Germinal center (tissue), 1 donor: ENCODE measurements at places on chromosomes 7 and 10.
A peak's percentile ranks its signal among the peaks of the same experiment; 100 is the strongest.

- DNase-seq: peak; percentile 36
Measured at GRCh38 chr7:73865738-73866445, 4.9 kb downstream of the TMEM270 start.

DNA sequence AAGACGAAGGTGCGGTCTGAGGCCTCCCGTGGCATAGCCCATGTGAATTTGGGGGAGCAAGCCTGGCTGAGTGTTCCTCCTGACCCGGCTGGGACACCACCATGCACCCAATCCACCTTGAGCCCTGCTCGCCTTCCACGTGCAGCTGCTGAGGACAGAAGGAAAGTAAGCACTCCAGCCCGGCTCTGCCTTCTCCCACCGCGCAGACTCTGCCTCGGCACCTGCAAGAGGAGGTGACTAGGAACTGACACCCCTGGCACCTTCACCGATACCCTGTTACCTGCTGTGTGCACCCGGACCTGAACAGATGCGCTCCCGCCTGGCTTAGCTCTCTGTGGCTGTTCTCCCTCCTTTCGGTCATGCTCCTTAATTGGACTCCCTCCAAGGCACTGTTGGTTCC is 57.0 kb upstream of the OPN4 start:
- no peak for DNase-seq

GRCh38 chr7:2138146-2138765 is 94.5 kb downstream of the MAD1L1 start:
- peak; percentile 82 for DNase-seq

GRCh38 chr7:131480384-131481315 is 75.8 kb downstream of the PODXL start:
- no peak for DNase-seq

DNA sequence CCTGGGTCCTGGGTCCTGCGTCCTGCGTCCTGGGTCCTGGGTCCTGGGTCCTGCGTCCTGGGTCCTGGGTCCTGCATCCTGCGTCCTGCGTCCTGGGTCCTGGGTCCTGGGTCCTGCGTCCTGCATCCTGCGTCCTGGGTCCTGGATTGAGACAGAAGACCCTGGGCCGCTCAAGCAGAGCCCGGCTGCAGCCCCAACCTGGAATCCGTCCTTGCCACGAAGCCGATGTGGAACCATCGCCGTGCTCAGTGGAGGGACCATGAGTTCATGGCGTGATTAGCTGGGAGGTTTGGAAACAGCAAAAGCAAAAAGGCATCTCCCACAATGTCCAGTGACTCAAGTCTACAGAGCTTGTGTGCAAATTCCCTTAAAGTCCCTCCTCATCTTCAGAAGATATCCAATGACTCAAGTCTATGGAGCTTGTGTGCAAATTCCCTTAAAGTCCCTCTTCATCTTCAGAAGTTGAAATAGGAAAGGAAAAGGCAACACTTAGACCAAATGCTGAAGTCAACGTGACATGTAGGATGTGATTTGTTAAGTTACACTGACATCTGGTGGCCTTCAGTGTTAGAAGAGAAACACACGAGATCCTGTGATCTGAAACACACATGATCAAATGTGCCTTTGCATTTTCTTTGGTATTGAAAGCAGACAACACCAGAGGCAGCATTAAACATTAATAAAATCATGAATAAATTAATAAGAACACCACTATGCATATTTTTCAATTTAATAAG is 179.9 kb downstream of the PTPRN2 start:
- DNase-seq: no peak

DNA sequence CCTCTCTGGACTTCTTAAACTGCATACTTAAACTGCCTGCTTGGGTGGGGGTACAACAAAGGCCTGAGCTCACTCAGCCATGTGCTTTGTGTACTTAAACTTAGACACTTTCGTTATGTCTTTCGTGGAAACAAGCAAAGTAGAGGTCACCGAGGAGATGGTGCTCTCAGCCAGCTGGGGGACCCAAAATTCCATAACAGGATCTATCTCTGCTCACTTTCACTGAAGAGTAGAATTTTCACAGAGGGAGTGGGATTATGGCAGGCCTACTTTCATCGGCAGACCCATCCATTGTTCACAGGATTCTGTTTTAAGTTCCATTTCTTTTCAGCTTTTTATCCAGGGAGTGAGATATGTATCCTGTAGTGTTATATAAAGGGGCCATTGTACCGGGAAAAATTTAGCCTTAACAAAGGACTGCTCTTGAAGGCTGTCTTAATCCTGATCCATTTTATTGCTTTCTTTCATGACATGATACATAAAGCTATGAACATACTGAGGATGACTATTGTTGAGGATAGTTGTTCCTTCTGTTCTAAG is 370.0 kb upstream of the GHITM start:
- no peak for DNase-seq

GRCh38 chr7:36686499-36686898 is 37.8 kb downstream of the AOAH start:
- no peak for DNase-seq

GRCh38 chr7:133652547-133652946 is 399.7 kb downstream of the EXOC4 start:
- DNase-seq: no peak

DNA sequence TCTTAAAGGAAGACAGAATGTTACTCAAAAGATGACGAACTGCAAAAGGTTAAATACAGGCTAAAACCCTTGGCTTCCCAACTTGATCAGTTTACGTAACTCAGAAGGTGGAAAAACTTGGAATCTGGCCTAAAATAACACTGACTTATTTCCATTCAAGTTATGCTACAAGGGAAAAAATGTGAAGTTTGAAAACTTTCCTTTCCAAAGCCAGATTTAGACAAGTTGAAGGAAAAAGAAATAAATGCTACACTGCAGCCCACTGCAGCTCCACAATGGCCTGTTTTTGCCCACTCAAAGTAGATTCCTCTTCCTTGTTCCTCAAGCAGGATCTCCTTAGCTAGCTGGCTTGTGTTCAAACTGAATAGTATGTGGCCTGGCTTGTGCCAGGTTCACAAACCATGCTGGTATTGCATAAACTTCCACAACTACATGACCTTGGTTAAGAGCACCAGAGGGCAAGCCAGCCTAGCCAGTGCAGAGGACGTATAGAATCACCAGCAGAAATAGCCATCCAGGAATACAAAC is 166.2 kb downstream of the CPEB3 start:
- no peak for DNase-seq

DNA sequence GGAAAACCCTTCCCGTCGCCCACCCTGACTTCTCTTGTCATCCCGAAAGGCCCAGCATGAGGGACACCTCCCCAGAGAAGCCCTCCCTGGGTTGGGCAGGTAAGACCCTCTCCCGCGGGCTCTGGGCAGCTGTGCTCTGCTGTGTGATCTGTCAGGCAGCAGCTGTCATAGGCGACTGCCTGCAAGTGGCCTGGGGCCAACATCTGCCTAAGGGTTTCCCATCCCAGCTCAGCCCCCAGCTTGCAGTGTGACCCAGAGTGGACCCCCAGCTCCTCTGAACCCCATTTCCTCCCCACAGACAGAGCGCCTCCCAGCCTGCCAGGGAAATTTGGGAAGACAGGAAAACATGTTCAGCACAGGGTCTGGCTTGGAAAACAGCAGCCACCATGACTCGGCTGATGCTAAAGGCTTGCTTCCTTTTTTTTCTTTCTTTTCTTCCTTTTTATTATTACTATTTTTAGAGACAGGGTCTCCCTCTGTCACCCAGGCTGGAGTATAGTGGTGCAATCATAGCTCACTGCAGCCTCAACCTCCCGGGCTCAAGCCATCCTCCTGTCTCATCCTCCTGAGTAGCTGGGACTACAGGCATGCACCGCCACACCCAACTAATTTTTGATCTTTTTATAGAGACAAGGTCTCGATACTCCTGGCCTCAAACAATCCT is 18.3 kb upstream of the TNRC18 start:
- no peak for DNase-seq

- DNase-seq: no peak
Measured at GRCh38 chr7:37656913-37657530, 26.5 kb upstream of the GPR141 start.

DNA sequence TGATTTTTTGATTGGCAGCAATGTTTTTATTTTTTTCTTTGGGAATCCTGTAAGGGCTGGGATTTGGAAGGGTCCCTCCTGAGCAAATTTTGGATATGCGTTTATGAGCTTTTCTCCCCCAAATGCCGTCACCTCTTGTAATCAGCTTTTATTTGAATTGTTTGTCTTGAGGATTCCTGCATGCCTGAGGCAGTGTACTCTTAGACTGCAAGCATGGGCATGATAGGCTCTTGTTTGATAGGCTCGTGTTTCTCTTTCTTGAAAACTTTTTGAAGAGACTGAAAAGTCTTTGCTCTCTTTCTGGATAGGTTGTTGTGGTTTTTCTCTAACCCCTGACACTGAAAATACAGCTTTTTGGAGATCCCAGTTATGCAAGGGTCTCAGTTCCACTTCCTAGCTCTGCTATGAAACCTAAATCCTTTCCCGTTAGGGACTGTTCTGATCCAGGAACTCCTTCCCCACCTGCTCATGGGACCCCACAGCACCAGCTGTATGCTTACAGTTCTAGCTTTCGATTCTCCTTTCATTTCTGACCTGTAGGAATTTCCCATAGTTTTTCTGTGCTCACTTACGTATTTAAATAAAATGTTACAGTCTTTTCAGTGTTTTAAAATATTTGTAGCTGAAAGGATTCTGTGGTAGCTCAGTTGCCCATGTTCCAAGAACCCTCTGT is 17.2 kb downstream of the TSPAN13 start:
- DNase-seq: no peak

DNA sequence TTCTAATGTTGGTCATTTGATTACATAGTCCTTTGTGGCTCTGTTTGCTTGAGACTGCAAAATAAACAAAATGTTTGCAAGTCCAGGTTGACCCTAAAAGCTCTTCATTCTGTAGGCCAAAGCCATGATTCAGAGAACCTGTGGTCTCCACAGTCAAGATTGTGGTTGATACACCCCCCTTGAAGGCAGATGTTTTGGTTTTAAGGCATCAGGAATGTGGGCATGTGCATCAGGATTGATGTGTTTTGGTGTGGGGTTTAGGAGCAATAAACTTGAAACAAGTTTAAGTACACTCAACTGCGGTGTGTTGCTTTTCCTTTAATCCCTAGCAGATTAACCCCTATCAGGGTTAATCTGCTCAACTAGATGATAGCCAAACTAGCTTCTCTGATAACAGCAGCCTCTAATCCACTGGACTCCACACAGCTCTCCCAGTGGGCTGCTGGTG is 379.1 kb upstream of the GALNT17 start:
- no peak for DNase-seq

- no peak for DNase-seq
Measured at GRCh38 chr10:120184547-120185337, 272.3 kb upstream of the PLPP4 start.

DNA sequence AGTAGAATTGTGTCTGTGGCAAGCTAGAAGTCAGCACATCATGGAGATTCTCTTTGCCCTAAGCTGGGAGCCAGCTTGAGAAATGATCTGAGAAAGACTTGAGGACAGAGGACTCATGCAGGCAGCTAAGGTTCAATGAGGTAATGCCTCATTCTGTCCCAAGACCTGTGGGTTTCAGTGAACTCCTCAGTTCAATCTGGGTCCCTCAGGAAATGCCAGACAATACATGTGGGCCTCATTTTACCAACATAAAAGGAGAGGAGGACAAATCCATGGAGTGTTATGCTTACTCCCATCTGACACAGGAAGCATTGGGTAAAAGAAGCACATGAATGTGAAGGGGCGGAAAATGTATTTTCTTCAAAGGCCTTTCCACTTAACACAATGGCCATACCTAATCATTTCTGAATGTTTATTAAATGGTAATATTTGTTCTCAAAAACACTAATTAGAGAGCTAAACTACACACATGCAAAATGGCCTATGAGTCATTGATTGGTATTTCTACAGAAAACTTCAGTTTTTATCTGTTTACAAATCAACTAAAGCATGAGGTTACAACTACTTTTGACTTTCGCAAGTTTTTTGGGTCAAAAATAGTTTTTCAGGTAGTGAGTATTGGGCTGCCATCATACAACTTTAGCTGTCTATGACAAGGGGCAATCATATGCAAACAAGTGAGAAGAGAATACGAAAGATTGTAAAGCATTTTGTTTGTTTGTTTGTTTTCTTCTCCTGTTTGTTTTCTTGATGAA is 205.3 kb downstream of the CHRM2 start:
- no peak for DNase-seq

GRCh38 chr7:129279757-129280156 is 54.9 kb downstream of the AHCYL2 start:
- DNase-seq: no peak

- no peak for DNase-seq
Measured at GRCh38 chr10:129799942-129800341, 164.1 kb downstream of the EBF3 start.

DNA sequence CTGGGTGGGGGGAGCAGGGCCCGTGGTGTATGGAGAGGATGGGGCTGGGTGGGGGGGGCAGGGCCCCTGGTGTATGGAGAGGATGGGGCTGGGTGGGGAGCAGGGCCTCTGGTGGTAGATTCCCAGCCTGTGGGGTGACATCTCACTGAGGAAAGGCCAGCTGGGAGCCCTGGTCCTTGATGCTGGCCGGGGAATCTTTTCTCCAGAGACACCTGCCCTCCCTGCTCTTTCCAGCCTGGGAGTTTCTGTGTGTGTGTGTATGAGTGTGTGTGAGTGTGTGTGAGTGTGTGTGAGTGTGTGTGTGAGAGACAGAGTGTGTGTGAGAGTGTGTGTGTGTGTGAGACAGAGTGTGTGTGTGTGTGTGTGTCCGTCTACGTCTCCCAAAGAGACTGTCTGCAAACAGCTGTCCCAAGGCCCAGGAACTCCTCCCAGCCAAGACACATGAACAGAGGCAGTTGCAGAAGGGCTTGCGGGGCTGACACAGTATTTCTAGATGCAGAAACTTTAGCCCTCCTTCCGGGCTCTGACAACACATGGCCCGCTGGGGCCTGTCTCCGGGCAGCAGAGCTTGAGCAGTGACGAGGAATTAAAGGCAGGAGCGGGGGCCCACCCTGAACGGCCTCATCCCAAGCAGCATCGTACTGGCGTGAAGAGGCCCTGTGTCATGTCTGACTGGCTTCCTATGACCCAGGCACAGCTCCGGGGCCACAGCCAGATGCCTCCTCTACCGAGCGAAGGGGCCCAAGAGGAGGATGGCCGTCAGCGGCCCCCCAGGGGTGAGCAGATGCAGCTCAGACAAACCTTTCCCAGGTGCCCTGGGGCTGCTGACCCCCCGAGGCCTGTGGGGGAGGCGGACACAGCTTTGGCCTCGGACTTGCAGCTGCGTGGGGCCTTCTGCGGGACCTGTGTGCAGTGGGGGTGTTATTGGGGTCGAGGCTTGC is 24.3 kb downstream of the FAM20C start:
- DNase-seq: no peak

GRCh38 chr7:27095050-27095896 is 527 bp downstream of the HOXA1 start:
- peak; percentile 34 for DNase-seq

GRCh38 chr7:18469316-18469715 is 26.2 kb upstream of the HDAC9 start:
- no peak for DNase-seq

- no peak for DNase-seq
Measured at GRCh38 chr7:127821146-127821545, 169.2 kb downstream of the SND1 start.

- DNase-seq: no peak
Measured at GRCh38 chr10:128180843-128181242, 54.6 kb upstream of the MKI67 start.
